ENCODE measurements at places on chromosomes 4 and X. TPM values are rescaled to one million over a fixed set of nuclear protein-coding genes. Genes with fewer than 3 reads are reported as not detected.

The FAM9B gene
- 2.2 TPM for total RNA-seq

The PNMA5 gene
- not detected for total RNA-seq

DNA sequence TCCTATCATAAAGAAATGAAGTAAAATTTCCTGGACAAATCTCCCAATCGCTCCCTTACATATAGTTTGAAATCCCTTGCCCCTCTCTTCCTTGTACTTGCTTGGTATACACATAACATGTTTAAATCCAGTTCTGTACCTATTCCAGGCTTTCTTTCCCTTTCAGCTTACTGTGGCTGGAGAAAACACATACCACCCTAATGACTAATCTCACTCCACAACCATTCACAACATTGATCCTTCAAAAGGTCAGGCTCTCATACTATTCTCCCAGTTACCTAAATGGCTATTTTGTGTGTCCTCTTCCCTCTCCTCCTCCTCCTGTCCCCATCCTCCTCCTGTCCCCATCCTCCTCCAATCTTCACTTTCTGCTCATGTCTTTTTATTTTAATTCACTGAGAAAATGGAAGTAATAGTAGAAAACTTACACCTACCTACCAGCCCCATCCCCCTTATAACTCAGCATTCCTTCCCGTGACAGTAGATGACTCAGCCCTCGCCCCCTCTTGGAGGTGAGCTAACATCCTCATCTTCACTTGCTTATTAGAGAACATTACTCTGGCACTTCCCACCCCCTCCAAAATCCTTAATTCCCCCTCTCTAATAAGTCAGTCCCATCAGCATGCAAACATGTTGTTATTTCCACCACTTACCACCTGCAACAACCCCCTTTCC is 77.5 kb downstream of the IL15 start:
- no peaks in the 10 kb centered on the region for H3K4me1 ChIP-seq
- H3K36me3 ChIP-seq, result no peaks in the 10 kb centered on the region
- H3K4me3 ChIP-seq, result no peak overlapping the region
- H3K27me3 ChIP-seq, result no peaks in the 10 kb centered on the region
- DNase-seq, result no peak
- H3K27ac ChIP-seq, result no peak overlapping the region

GRCh38 chr4:189278597-189279165 is 662.0 kb upstream of the FRG1 start:
- no peak overlapping the region for H3K27ac ChIP-seq
- H3K27me3 ChIP-seq, result no peaks in the 10 kb centered on the region
- no peaks in the 10 kb centered on the region for H3K4me1 ChIP-seq
- H3K4me3 ChIP-seq, result no peak overlapping the region
- no peak for DNase-seq
- H3K36me3 ChIP-seq, result no peaks in the 10 kb centered on the region

DNA sequence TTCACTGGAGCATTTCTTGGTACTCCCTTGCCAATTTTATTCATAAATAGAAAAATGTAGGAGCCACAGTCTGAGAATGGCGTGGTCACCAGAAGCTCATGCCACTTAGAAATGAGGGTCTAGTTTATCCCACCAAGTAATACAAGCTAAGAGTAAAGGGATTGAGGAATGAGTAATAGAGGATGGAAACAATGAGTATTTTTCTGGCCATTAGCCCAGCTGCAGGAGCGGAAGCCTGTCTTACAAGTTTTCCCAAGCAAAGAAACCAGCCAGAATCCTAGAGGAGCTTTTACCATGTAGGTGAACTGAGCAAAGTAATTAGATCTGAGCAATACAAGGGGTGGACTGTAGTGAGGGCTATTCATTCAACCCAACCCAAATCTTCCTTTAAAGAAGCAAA is 160.7 kb upstream of the NPY2R start:
- H3K27me3 ChIP-seq, result no peaks in the 10 kb centered on the region
- no peaks in the 10 kb centered on the region for H3K36me3 ChIP-seq
- no peak for DNase-seq
- no peak overlapping the region for H3K27ac ChIP-seq
- no peak overlapping the region for H3K4me3 ChIP-seq

DNA sequence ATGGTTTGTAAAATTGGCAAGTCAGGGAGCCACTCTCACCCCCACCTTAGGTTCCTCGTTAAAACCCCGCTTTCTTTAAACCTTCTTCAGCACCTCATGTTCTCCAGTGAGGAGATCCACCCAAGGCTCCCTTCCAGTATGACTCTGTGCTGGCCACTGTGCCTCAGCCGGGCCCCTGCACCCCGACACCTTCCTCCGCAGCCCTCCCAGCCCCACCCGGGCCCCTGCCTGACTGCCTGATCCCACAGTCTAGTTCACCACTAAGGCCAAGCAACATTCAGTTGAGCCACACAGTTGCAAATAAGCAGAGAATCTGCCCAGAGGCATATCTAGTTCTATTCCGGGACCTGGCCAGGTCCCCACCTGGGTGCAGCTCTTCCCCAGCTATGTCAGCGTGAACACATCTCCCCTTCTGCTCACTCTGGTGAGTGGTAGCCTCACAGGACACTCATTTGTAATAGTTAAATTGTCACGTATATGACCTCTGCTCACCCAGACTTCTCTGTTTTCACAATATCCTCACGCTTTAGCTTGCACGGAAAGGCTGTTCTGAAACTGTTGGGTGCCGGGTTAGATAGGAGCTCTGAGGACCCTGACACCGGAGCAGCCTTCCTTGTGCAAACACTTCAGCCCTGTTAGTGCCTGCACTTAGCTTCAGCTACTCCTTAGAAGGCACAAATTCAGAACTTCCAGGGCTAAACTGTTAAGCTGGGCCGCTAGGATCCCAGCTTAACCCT is 146.8 kb downstream of the DCTD start:
- H3K27ac ChIP-seq, result no peak overlapping the region
- H3K27me3 ChIP-seq, result no peaks in the 10 kb centered on the region
- H3K36me3 ChIP-seq, result no peaks in the 10 kb centered on the region
- no peak overlapping the region for H3K4me3 ChIP-seq

Measured in right lobe of liver (tissue), 6 donors.